Effector memory CD4-positive, alpha-beta T cell (primary cell): ENCODE measurements at places on chromosomes 2 and 18.

GRCh38 chr2:74066491-74067203 lies 81.1 kb downstream of the BOLA3 start:
- DNase-seq: no peak

GRCh38 chr18:11740461-11740860 lies 51.4 kb downstream of the GNAL start:
- DNase-seq: no peak

DNA sequence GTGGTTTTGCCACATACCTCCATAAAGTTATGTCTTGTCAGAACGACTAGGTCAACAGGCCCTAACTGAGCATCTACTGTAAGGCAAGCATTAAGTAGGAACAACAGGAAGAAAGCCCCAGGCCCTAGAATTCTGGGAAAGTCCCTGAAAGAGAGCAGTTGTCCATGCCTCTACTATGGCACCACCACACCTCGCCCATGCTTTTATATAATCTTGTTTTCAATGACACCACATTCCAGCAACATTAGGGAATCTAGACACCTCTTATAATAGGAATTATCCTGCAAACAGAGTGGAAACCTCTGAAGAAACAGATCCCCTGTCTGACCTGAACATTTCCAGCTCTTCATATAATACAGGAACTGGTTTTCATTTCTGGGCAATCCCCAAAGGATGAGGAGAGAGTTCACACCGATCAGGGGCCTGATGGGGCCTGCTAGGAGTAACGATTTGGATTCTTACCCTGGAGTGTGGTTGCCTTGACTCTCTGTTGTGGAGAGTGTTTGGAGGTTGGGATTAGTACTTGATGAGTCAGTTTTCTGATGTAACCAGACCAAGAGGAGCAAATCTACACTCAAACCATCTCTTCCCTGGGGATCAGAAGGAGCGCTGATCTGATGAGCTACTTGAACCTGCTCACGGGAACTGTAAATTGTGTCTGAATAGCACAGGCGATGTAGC lies 31.9 kb upstream of the CEP68 start:
- DNase-seq: no peak

GRCh38 chr2:236612737-236613136 lies 43.1 kb downstream of the ACKR3 start:
- DNase-seq: no peak

- no peak for DNase-seq
Measured at GRCh38 chr2:231212329-231212845, 14.0 kb downstream of the ARMC9 start.

GRCh38 chr18:79690586-79691482 lies 11.2 kb downstream of the CTDP1 start:
- DNase-seq: no peak

DNA sequence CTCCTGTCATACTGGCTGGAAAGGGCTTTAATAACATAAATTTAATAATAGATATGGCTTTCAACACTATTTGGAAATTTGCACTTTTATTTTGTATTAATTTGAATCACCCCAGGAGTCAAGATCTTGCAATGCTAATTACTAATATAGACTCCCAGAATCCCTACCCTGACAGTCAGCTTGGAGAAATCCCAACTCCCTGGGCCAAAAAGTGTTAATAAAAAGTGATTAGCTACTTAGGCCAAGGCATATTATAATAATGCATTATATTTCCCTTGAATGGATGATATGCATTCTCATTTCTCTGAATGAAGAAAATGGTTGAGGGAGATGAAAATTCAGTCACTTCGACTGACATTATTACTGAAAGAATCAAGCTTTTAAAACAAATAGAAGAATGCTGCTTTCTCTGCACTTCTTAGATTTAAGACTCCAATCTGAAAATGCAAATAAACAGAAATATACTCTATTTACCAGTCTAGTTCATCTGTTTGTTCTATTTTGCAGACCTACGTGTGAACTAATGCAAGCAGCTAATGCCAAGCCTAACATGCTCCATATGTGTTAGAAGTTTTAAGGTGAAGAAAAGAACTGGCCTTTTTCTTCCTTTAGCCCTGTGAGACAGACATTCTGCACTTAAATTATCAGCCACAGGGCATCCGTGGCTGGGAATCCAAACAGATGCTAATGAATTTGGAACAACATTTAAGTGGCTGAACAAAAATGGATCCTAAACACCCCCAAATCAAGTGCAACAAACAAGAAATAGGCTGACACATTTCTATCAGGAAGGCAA lies 33.9 kb upstream of the INSIG2 start:
- no peak for DNase-seq

GRCh38 chr2:99028558-99028957 lies 92.5 kb upstream of the CRACDL start:
- DNase-seq: no peak
